NCI-H1092 (cell line): ENCODE measurements at places on chromosomes 13 and 19.

- DNase-seq, result no peak
These were observed 369.9 kb upstream of the SLC10A2 start for GRCh38 chr13:103436057-103436654.

- DNase-seq, result no peak
These were observed 41.8 kb downstream of the PIBF1 start for GRCh38 chr13:72823724-72824123.

DNA sequence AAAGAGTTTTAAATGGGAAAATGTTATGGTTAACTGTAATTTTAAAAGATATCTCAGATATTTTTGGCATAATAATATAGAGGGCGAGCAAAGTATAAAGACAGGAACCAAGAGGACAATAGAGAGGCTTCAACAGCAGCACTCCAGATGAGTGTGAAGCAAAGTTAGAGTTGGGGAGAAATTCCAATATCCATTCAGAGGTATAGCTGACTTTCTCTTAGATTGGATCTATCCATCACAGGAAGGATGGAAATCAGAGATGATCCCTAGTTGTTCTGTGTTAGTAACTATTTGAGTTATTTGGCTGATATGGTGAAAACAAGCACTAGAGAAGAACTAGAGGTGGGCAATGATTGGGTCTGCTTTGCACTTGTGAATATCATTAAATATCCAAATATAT is 786.0 kb upstream of the KLHL1 start:
- no peak for DNase-seq

- no peak for DNase-seq
These were observed 6.0 kb downstream of the ZNF559 start for GRCh38 chr19:9329999-9330398.

- DNase-seq, result no peak
These were observed 34.3 kb upstream of the TSHZ3 start for GRCh38 chr19:31383553-31383952.

- DNase-seq, result no peak
These were observed 423.8 kb upstream of the GPC6 start for GRCh38 chr13:92802776-92803175.
